CD4-positive, alpha-beta memory T cell (primary cell): ENCODE measurements at places on chromosomes 11 and 22. TPM values are rescaled to one million over a fixed set of nuclear protein-coding genes. Genes with fewer than 3 reads are reported as not detected.

GRCh38 chr11:78339483-78339882 is 78.1 kb downstream of the GAB2 start:
- no peak for DNase-seq
- H3K27me3 ChIP-seq, result no peaks in the 10 kb centered on the region
- peaks cover 4% of the 10 kb centered on the region for H3K4me1 ChIP-seq
- H3K27ac ChIP-seq, result no peak overlapping the region
- no peak overlapping the region for H3K4me3 ChIP-seq
- no peaks in the 10 kb centered on the region for H3K36me3 ChIP-seq

DNA sequence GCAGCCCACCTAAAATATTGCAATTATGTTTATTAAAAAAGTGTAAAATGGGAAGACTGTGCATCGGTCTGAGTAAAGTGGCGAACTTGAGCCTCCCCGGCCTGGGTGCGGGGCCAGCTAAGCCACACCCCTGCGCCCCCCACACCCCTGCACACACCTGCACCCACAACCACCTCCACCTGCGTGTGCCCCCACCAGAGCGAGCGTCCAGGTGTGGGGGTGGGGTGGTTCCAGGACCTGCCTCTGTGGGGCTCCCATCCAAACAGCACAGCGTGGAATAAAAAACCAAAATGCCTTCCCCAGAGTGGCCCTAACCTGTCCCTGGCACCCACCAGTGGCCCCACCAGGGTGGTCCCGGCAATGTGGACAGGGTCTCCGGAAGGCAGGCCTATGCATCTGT is 30.1 kb upstream of the CARS1 start:
- no peaks in the 10 kb centered on the region for H3K36me3 ChIP-seq
- no peaks in the 10 kb centered on the region for H3K27me3 ChIP-seq
- H3K4me3 ChIP-seq, result no peak overlapping the region

DNA sequence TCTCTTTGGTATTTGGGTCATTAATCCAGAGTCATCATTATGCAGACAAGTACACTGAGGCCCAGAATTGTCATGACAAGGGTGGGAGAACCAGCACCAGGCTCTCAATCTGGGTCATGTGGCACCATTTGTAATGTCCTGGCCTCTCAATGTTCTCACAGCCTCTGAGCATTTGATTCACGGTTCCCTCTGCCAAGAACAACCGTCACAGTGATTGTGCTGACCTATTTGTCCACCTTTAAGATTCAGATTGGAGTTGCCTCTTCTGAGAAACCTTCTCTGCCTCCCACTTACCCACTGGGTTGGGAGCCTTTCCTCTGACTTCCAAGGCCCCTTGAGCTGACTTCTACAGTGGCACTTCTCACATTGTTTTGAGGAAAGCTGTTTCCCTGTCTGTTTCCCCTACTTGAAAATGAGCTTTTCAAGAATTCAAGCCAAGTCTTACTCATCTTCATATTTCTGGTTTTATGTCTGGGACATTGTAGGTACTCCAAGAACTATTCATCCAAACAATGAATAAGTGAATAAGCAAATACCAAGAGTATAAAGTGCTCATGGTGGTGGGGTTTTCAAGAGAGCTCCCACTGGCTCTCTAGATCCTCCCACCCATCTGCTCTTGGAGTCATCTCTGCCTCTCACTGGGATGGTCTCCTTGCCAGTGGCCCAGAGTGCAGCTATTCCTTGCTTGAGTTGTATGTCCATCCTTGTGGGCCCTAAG is 126.4 kb upstream of the E2F8 start:
- no peak overlapping the region for H3K4me3 ChIP-seq
- no peak overlapping the region for H3K27ac ChIP-seq
- no peak for DNase-seq
- H3K36me3 ChIP-seq, result no peaks in the 10 kb centered on the region
- H3K27me3 ChIP-seq, result no peaks in the 10 kb centered on the region

DNA sequence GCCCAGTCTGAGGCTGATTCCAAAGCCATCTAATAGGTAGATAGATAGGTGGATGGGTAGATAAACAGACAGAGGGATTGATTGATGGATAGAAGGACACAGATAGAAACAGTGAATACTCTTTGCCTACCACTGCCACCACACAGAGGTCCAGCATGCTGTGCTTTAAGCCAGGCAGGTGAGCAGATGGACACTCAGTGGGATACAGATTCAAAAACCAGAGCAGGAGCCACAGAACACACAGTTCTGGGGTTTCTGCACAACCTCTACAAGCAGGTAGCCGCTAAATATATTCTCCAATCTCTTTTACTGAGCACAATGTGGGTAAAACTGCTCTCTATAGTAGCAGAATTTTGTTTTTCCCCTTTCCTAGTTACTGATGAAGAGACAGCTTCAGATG is 20.5 kb upstream of the JHY start:
- H3K4me1 ChIP-seq, result no peaks in the 10 kb centered on the region
- DNase-seq, result no peak
- no peak overlapping the region for H3K4me3 ChIP-seq
- H3K27me3 ChIP-seq, result no peaks in the 10 kb centered on the region
- H3K27ac ChIP-seq, result no peak overlapping the region

DNA sequence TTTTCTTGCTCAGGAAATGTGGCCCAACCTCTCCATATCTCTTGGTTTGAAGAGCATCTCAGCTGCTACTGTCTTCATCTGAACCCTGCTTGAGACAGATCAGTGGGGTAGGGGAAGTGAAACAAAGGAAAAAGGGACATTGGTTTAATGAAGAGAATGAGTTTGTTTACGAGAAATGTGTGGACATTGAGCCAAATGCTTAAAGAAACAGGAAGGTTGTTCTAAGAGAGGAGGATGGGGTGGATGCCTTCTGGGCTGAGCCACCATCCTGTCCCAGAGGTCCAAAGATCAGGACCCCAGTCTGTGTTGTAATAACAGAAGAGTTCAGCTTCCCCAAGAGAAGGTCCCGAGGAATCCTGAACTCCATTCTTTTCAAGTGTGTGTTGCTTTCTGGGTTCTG is 369.7 kb downstream of the INSC start:
- H3K27ac ChIP-seq, result no peak overlapping the region
- no peak overlapping the region for H3K4me3 ChIP-seq
- H3K4me1 ChIP-seq, result no peaks in the 10 kb centered on the region
- H3K27me3 ChIP-seq, result no peaks in the 10 kb centered on the region
- no peaks in the 10 kb centered on the region for H3K36me3 ChIP-seq
- no peak for DNase-seq

DNA sequence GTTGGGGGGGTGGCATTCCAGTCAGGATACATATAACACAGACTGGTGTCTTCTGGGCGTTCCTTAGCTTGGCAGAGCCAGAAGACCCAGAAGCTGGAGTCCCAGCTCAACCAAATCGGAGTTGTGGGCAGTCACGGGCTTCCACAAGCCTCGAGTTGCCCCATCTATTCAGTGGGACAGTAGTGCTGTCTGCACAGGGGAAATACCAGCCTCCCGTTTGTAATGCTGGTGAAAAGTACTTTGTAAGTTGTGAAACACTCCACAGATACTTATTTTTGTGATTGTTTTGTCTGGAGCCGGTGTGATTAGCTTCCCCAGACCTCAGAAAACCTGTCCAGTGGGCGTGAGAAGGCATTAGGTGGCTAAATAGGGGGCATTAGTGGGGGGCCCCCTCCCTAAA is 13.6 kb downstream of the DGKZ start:
- DNase-seq, result no peak
- peak overlapping the region; percentile 57 for H3K27ac ChIP-seq
- H3K4me3 ChIP-seq, result peak overlapping the region; percentile 69
- no peaks in the 10 kb centered on the region for H3K27me3 ChIP-seq

- H3K27me3 ChIP-seq, result no peaks in the 10 kb centered on the region
- DNase-seq, result no peak
- peaks cover 8% of the 10 kb centered on the region for H3K36me3 ChIP-seq
- no peak overlapping the region for H3K27ac ChIP-seq
Observed at GRCh38 chr11:108836541-108836940, 171.7 kb downstream of the DDX10 start.

- no peaks in the 10 kb centered on the region for H3K27me3 ChIP-seq
- no peak overlapping the region for H3K4me3 ChIP-seq
- no peak overlapping the region for H3K27ac ChIP-seq
- no peaks in the 10 kb centered on the region for H3K36me3 ChIP-seq
- DNase-seq, result no peak
- peaks cover 4% of the 10 kb centered on the region for H3K4me1 ChIP-seq
Observed at GRCh38 chr22:42969348-42969975, 45.5 kb downstream of the PACSIN2 start.

- no peak overlapping the region for H3K27ac ChIP-seq
- no peaks in the 10 kb centered on the region for H3K4me1 ChIP-seq
- DNase-seq, result no peak
- H3K4me3 ChIP-seq, result no peak overlapping the region
- no peaks in the 10 kb centered on the region for H3K36me3 ChIP-seq
Observed at GRCh38 chr22:40560994-40561515, 75.5 kb downstream of the MRTFA start.

GRCh38 chr22:26835929-26836528 is 178.6 kb downstream of the MIAT start:
- no peak overlapping the region for H3K27ac ChIP-seq
- H3K27me3 ChIP-seq, result no peaks in the 10 kb centered on the region
- peak; percentile 12 for DNase-seq

DNA sequence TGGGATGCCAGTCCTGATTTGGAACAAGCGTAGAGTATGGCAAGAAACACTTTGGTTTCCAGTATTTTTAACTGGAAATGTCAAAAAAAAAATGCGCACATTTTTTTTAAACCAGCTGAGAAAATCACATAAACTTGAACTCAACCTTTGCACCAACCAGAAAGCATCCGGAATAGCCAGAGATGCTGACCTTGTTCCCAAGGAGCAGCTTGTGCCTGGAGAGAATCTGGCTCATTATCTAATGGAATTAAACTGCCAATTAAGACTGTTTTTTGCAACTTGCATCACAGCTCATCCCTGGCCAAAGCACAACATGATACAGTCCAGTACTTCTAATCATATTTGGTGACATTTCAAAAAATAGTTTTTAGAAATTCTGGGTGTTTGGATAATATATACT is 8.4 kb upstream of the ETS1 start:
- H3K4me3 ChIP-seq, result no peak overlapping the region
- H3K4me1 ChIP-seq, result no peaks in the 10 kb centered on the region
- DNase-seq, result no peak
- no peaks in the 10 kb centered on the region for H3K27me3 ChIP-seq

- no peak overlapping the region for H3K27ac ChIP-seq
- no peaks in the 10 kb centered on the region for H3K27me3 ChIP-seq
- H3K4me3 ChIP-seq, result no peak overlapping the region
Observed at GRCh38 chr11:13972043-13972910, 9.8 kb downstream of the SPON1 start.

GRCh38 chr22:30680991-30681770 is 13.5 kb upstream of the OSBP2 start:
- no peaks in the 10 kb centered on the region for H3K4me1 ChIP-seq
- no peak overlapping the region for H3K27ac ChIP-seq
- no peaks in the 10 kb centered on the region for H3K27me3 ChIP-seq

GRCh38 chr11:121654843-121655536 is 202.2 kb upstream of the SORL1-AS1 start:
- no peak for DNase-seq
- H3K4me1 ChIP-seq, result peaks cover 23% of the 10 kb centered on the region
- no peak overlapping the region for H3K27ac ChIP-seq
- no peaks in the 10 kb centered on the region for H3K36me3 ChIP-seq
- H3K27me3 ChIP-seq, result no peaks in the 10 kb centered on the region

- H3K27me3 ChIP-seq, result no peaks in the 10 kb centered on the region
- DNase-seq, result no peak
- H3K27ac ChIP-seq, result no peak overlapping the region
- no peaks in the 10 kb centered on the region for H3K36me3 ChIP-seq
- H3K4me1 ChIP-seq, result no peaks in the 10 kb centered on the region
- no peak overlapping the region for H3K4me3 ChIP-seq
Observed at GRCh38 chr22:27642104-27642800, 159.3 kb downstream of the MN1 start.

- no peaks in the 10 kb centered on the region for H3K36me3 ChIP-seq
- no peaks in the 10 kb centered on the region for H3K4me1 ChIP-seq
- H3K27me3 ChIP-seq, result no peaks in the 10 kb centered on the region
- DNase-seq, result no peak
- no peak overlapping the region for H3K27ac ChIP-seq
Observed at GRCh38 chr11:119661226-119661625, 67.8 kb downstream of the NECTIN1 start.

GRCh38 chr11:100705447-100705846 is 18.4 kb downstream of the ARHGAP42 start:
- DNase-seq, result no peak
- no peak overlapping the region for H3K27ac ChIP-seq
- no peak overlapping the region for H3K4me3 ChIP-seq
- H3K36me3 ChIP-seq, result no peaks in the 10 kb centered on the region
- no peaks in the 10 kb centered on the region for H3K27me3 ChIP-seq

GRCh38 chr11:117828611-117829368 is 4.2 kb upstream of the FXYD2 start:
- H3K27me3 ChIP-seq, result no peaks in the 10 kb centered on the region
- peak; percentile 91 for DNase-seq
- H3K4me3 ChIP-seq, result no peak overlapping the region
- peaks cover 40% of the 10 kb centered on the region for H3K4me1 ChIP-seq
- no peaks in the 10 kb centered on the region for H3K36me3 ChIP-seq

GRCh38 chr11:104891135-104891534 is 7.1 kb downstream of the CASP12 start:
- no peak overlapping the region for H3K4me3 ChIP-seq
- no peak for DNase-seq
- H3K36me3 ChIP-seq, result no peaks in the 10 kb centered on the region

- H3K36me3 ChIP-seq, result no peaks in the 10 kb centered on the region
- no peaks in the 10 kb centered on the region for H3K27me3 ChIP-seq
- no peak overlapping the region for H3K4me3 ChIP-seq
- H3K27ac ChIP-seq, result no peak overlapping the region
- DNase-seq, result no peak
Observed at GRCh38 chr11:110629594-110629993, 82.6 kb downstream of the ARHGAP20 start.

The MS4A6A gene
- 2.7 TPM for polyA plus RNA-seq

The C11orf71 gene
- polyA plus RNA-seq, result 12.8 TPM

The MPEG1 gene
- polyA plus RNA-seq, result 0.14 TPM

The ADORA2A gene
- 74.7 TPM for polyA plus RNA-seq

The ARVCF gene
- not detected for polyA plus RNA-seq

The TST gene
- 0.34 TPM for polyA plus RNA-seq

The OSBPL5 gene
- 1.2 TPM for polyA plus RNA-seq

The ISX gene
- not detected for polyA plus RNA-seq

The DNAJB7 gene
- polyA plus RNA-seq, result not detected

The SLC22A25 gene
- polyA plus RNA-seq, result not detected

The PARVG gene
- 53.0 TPM for polyA plus RNA-seq
